ENCODE measurements at places on chromosomes 13 and 19. TPM values are rescaled to one million over a fixed set of nuclear protein-coding genes. Genes with fewer than 3 reads are reported as not detected.

DNA sequence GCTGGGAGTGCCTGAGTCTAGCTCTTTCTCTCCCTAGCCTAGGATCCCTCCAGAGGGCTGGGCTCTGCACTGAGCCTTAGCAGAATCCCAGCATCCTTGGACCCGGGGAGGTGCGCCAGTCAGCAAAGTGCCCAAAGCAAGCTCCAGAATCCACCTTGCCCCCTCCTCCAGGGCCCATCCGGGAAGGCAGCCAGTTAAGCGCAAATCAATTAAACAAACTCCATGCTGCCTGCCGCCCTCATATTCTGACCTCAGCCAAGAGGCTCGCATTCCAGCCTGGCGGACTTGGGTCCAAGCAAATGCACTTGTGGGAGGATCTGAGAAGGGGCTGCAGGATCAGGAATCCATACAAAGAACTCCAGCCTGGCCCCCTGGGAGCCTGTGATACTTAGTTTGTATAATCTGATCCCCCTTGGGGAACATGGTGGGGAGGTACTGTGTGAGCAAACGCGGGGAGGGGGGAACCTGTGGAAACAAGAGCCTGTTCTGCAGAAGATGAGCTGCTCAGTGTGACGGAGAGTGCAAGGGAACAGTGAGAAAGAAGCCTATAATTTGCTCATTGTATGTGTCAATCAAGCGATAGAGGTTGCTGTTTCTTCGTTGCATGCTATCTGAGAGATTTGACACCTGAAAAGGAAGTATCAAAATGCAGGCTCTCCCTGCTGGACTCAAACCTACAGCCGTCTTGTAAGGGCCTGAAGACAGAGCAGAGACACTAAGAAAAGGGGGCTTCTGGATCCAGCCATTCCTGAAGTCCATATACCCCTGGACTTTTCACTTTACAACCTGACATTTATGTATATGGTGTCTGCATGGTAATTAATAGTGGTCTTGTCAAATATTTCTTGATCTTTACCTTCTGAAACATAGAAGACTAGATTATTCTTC, 29.4 kb downstream of the ZNRF4 start:
- DNase-seq, result peak; percentile 59

- DNase-seq, result no peak
These were observed 4.2 kb downstream of the POLR2E start for GRCh38 chr19:1090731-1091543.

DNA sequence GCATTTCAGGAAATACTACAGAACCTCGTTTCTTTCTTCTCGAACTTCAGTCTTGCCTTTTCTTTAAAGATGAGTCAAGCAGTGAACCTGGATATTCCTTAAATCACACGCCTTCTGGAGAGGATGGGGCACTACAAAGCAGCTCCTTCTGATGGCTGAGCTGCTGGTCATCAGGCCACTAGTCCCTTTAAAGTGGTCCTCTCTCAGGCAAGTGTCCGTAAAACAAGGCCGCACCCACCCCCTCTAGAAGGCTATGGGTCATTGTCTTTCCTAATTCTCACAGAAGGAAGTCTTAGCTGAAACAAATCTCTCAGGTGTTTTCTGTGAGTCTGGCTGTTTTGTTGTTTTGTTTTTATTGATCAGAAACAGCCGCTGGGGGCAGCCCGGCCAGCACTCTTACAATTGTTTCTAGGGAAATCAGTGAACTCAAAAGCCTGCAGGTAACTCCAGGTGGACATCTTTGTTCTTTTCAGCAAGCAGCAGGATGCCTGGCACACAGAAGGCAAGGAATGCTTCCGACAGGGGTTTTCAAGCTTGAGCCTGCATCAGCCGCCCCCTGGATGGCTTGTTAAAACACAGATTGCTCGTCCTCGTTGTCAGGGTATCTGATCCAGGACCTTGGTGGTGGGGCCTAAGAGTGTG, 45.4 kb downstream of the MBNL2 start:
- no peak for DNase-seq

DNA sequence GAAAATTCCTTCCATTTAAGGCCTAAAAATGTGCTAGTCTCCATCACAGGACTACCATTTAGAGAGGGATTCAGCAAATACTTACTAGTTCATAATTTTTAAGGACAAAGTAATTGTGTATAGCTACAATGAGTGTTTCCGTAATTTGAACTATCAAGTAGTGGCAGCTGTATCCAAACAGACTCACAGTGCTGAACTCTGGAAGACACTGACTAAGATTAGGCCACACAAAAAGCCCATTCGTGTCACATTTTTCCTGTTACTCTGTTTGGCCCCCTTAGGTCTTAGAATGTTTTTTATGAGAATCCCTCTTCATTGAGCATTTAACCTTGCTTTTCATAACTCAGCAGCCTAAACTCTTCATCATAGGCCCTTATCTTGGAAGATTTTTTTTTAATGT, 731.2 kb upstream of the PCDH9 start:
- DNase-seq, result no peak

DNA sequence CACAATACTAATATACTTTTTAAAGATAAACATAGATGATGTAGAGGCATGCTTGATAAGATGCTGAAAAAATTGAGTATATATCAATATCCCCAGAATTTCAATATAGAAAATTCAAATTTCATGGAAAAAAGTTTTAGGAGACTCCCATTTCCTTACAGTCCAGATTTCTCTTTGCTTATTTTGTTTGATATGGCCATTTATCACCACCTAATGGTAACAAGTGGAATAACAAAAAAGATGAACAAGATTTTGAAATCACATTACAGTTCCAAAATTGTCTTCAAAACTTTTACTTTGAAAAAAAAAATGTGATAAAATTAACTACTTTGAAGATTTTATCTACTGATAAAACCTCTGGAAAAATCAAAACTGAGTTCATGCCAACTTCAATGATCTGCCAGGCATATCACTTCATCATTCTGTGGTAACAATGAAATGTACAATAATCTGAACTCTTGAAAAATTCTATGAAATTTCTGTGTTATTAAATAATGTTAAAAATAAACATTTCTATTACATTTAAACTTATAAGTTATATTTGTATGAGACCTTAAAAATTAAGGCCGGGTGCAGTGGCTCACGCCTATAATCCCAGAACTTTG, 17.5 kb downstream of the MIPEP start:
- no peak for DNase-seq

DNA sequence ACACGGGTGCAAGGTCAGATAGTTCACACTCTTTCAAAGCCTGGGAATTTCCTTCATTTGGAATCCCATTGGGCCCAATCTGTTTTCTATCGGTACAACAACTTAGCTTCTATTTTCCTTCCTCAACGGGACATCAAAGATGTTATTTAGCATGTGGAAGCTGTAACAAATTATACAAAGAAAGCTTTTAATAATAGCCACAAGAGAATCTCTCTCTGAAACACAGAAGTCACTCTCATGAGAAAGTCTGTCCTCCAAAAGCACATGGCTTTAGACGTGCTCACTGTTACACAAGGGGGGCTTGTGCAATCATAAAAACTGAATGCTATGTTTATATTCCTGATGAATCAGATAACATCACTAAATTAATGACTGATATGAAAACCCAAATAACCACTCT, 28.9 kb upstream of the CYSLTR2 start:
- no peak for DNase-seq

GRCh38 chr13:99505814-99506269, 4.6 kb downstream of the TM9SF2 start:
- DNase-seq, result no peak

GRCh38 chr13:114103801-114104654, 28.4 kb downstream of the RASA3 start:
- DNase-seq, result no peak

- DNase-seq, result no peak
These were observed 25.4 kb upstream of the ZMYM5 start for GRCh38 chr13:19888799-19889198.

DNA sequence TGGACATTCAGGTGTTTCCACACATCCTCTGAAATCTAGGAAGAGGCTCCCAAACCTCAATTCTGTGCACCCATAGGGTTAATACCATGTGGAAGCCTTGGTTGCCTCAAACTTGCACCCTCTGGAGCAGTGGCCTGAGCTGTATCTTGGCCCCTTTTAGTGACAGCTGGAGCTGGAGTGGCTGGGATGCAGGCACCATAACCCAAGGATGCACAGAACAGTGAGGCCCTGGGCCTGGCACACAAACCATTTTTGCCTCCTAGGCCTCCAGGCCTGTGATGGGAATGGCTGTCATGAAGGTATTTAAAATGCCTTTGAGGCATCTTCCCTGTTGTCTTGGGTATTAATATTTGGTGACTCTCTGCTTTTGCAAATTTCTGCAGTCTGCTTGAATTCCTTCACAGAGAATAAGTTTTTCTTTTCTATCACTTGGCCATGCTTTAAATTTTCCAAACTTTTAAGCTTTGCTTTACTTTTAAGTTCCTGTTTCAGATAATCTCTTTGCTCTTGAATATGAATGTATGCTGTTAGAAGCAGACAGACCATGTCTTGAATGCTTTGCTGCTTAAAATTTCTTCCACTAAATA, 1594.5 kb upstream of the PCDH20 start:
- DNase-seq, result no peak

DNA sequence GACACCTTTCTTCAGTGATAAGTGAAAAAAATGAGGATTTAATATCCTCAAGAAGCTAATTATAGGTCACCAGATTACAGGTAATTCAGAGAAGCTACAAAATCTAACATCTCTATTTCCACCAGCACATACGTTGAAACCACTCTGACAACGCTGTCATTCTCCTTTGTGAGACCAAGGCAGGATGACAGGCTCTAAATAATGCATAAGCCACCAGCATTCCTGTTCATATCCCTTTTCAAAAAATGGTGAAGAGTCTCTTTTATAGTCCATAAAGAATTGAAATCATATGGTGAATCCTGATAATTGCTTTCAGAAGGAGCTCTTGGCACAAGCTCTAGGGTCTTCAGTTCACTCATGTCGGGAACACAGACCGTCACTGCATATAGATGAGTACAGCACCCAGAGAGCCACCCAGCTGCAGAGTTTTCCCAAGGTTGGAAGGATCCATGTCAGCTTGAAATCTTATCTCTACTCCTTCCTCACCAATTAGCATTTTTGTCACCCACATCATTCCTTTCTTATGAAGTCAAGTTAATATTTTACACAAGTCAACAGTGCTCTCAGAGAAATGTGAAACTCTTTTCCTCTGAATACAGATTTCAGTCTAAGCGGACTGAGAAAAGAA, 431.4 kb downstream of the TBC1D4 start:
- no peak for DNase-seq

DNA sequence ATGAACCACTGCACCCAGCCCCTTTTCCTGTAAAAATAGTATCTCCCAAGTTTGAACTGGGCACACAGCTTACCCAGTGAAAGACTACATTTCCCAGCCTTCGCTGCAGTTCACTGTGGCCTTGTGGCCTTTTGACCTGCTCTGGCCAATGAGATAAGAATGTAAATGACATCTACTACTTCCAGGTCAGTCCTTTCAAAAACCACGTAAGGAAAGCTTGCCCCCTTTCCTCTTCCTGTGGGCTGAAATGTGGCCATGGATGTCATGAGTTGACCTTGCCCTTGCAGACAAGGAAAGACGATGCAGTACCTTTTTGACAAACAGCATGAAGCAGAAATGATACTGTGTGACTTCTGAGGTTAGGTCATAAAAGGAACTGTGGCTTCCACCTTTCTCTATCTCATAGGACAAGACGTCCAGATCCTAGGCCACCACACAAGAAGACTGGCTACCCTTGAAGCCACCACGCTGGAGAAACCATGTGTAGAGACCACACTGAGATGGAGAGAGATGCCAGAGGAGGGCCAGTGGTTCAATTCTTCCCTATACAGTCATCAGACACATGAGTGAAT, 19.9 kb downstream of the ACER1 start:
- no peak for DNase-seq

DNA sequence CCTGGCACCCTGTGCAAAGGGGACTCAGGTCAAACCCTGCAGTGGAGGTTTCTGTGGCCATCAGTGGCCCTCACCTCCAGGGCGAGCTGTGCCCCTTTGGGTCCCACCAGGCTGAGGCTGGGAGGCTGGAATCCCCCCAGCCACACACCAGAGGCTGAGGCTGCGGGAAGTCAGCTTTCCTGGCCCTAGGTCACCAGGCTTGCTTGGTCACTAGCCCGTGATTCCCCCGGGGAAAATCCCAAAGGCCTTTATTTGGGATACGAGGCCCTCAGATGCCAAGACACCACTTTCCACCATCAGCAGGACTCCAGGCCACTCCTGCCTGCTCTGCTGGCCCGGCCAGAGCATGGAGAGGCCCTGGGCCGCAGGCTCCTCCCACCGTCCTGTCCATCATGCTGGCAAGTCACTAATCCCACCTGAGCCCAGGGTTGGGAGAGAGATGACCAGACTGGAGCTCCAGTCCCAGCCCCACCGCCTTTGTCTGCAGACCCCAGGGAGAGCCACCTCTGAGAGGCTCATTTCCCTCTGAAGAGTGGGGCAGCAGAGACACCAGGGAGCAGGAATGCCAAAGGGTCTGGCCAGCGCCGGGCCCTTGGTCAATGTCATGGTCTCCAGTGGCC, 4.7 kb downstream of the NKPD1 start:
- no peak for DNase-seq

DNA sequence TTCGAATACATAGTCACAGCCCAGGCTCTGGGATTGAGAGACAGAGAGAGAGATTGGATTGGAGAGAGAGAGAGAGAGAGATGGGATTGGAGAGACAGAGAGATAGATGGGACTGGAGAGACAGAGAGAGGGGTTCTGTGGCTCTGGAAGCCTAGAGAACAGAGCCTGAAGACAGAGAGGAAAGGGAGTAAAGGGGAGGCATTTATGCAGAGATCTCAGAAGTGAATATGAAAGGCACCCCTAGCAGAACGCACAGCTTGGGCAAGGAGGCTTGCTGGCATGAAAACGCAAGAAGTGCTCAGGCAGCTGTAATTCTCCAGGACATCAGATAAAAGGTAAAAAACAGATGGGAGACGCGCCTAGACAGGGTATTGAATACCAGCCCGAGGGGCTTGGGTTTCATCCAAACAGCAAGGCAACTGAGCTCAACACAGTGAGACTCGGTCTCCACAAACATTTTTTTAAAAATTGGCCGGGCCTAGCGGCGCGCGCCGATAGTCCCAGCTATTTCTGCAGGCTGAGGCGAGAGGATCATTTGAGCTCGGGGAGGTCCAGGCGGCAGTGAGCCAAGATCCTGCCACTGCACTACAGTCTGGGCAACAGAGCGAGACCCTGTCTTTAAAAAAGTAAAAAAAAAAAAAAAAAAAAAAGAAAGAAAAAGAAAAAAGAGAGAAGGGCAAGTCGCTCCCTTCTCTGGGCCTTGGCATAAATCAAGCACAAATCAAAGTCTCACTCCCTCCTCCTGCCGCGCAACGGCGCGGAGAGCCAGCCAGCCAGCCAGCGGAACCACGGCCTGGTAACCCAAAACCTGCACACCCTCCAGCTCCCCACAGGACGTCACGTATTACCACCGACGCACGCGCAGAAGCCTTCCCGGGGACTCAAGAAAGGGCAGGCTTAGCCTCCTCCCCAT, 774 bp upstream of the PPP2R1A start:
- DNase-seq, result peak; percentile 15

- no peak for DNase-seq
These were observed 5.6 kb upstream of the ATP8B3 start for GRCh38 chr19:1817553-1818179.

GRCh38 chr13:46622630-46623256, 69.8 kb downstream of the LRCH1 start:
- DNase-seq, result no peak

Gene RNF17
- total RNA-seq, result not detected

Gene ZNF878
- total RNA-seq, result 2.9 TPM

Gene LILRB2
- total RNA-seq, result not detected

Gene GRIN2D
- 0.34 TPM for total RNA-seq

All from progenitor cell of endocrine pancreas (in vitro differentiated cells).